NCI-H1930 (cell line): ENCODE measurements at places on chromosomes 5 and 9.

GRCh38 chr9:17906176-17906840 is 327.4 kb downstream of the SH3GL2 start:
- DNase-seq = peak; percentile 30

DNA sequence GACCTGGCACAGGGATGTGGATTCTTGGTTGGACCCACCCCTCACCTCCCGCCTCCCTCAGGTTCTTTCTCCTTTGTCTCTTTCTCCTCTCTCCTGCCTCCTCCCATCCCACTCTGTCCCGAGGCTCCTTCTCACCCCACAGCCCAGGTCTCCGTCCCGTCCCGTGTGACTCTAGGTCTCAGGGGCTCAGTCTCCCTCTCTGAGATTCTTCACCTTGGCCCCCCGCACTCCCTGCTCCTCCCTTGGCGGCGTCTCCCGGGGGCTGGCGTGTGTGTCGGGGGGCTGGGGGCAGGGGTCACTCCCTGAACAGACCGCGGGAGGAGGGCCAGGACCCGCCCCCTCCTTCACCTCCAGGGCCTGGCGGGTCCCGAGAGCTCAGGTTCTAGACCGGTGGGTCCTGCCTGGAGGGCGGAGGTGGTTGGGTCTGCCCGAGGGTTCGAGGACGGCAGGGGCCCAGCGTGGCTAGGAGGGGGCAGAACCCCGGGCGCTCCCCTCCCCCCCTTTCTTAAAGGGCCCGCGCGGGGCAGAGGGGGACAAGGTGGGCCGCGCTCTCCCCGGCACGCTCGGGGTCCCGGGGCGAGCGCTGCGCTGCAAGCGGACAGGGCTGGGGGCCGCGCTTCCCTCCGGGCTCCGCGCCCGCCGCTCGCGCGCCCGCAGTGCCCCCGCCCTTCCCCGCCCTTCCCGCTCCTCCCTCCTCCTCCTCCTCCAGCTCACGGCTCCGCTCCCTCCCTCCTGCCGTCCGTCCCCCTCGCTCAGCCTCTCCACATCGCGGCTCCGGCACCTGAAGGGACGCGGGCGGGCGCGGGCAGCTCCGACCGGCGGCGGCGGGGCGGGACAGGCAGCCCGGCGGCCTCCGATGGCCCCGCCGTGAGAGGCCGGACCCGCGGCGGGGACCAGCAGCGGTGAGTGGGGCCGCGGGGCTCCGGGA is at the start of gene PSD2:
PSD2 (plus strand) TSS at position 735 of the 928 bp plus-strand sequence. CDS start 13,633 bp downstream, outside the sequence.
- no peak for DNase-seq

GRCh38 chr9:137237759-137238726 is 3.0 kb upstream of the TUBB4B start:
- peak; percentile 30 for DNase-seq

DNA sequence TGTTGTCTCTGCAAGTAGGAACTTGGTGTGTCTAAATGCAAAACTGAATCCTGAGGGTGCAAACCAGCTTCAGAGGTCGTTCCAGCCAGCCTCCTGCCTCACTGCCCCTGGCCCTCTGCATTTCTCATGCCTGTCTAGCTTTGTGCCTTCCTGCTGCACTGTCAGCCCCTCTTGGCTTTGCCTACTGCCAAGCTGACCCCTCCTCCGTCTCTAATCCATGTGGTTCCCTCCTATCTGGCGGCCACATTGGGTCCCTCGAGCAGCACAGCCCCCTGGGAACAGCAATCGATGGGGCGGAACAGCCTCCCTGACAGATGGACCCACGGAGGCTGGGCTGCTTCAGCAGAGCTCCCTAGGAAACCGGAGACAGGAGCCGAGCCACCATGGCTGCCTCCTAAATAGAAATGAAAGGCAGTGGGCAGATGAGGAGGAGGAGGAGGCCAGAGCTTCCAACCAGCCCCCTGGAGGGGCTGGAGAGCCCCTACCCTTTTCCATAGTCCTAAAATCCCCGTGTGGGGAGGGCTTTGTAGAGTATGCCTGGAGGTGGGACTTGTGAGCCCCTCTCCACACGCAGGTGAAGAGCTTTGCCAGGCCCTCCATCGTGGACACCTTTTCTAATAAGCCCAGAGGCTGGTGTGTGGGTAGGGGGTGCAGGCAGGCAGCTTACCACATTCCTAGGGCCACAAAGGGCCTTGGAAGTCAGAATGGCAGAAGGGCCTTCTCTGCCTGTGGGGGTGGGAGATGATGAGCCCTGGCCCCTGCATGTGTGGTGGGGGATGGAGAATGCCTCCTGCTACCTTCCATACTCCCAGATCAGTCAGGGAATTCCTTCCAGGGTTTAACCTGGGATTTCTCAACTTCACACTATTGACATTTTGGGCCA is 9.2 kb upstream of the CXXC5 start:
- DNase-seq = no peak

- DNase-seq = no peak
Observed at GRCh38 chr9:17930071-17930470, 351.2 kb downstream of the SH3GL2 start.

GRCh38 chr9:131892902-131893500 is 153.1 kb upstream of the RAPGEF1 start:
- no peak for DNase-seq

GRCh38 chr9:87702921-87703320 is 23.0 kb upstream of the CTSL start:
- no peak for DNase-seq

DNA sequence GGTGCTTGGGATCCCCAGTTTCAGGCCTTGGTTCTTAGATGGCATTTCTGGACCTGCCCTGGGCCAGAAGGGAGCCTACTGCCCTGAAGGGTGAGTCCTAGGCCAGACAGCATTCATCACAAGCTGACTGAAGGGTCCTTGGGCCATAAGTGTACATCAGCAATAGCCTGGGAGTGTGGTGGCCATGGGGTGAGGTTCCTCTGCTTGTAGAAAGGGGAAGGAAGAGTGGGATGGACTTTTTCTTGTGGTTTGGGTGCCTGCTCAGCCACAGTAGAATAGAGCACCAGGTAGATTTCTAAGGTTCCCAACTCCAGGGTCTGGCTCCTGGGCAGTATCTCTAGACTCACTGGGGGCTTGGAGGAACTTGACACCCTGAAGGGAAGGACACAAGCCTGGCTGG is 95.2 kb upstream of the PHF24 start:
- DNase-seq = no peak

- no peak for DNase-seq
Observed at GRCh38 chr9:91839926-91840465, 110.0 kb downstream of the ROR2 start.

- DNase-seq = no peak
Observed at GRCh38 chr5:157324237-157324636, 58.3 kb downstream of the CYFIP2 start.

DNA sequence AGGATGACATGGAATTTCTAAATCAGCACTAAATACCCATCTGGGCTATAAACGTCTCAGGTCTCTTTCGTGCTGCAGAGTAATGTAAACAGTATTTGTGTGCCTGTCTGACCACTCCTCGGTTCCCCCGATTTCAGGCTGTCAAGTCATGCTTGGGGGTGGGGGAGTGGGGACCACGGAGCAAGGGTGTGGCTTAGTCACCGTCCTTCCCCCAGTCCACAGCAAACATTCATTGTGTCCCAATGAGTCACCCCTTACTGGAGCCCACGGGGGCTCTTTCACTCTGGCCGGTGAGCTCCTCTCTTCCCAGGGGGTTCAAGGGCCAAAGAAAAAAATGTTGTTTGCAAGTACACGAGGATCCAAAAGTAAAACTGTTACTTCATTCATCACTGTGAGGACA is 72.4 kb upstream of the ICE1 start:
- no peak for DNase-seq

DNA sequence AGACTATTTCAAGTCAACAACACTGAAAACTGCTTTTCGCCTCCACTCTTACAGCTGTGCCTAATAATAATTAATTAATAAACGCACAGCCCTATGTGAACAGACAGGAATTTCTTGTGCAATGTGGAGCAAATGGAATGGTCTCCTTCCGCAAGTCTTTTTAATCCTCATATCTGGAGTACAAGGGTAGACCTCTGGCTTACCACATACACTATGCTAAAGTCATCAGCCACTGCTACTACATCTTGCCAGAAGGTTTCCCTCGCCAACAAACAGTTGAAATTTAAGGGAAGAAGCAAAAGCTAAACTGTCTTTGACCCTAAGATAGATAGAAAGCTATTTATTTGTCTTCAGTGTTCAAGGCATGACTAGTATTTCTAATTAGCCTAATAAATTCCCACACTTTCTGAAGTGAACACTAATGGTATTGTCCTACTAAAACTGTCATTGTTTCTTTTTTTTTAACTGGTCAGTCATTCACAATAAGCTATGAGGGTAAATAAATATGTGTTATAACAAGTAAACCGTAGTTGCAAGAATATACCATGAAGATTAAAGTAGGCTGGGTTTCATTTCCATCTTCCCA is 63.9 kb downstream of the GOLPH3 start:
- DNase-seq = no peak
